ENCODE measurements at places on chromosomes 4 and X.

- ATAC-seq: no peak
Observed at GRCh38 chrX:13697976-13698375, 9.0 kb downstream of the RAB9A start.

DNA sequence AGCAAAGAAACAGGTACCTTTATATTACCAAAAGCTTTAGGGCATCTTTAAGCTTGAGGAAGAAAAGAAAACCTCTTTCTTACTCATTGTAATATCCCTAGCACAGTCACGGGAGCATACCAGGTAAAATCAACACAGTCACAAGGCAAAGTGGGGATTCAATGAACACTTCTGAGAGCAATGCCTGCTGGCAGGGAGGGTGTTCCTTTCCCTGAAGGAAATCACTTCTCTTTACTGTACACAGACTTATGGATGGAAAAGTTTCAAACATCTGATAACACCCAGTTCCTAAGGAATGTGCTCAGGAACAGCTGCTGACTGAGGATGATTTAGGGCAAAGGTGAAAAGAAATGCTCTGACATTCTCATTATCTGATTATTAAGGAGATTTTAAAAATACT, 94.8 kb downstream of the MAML3 start:
- no peak for ATAC-seq

DNA sequence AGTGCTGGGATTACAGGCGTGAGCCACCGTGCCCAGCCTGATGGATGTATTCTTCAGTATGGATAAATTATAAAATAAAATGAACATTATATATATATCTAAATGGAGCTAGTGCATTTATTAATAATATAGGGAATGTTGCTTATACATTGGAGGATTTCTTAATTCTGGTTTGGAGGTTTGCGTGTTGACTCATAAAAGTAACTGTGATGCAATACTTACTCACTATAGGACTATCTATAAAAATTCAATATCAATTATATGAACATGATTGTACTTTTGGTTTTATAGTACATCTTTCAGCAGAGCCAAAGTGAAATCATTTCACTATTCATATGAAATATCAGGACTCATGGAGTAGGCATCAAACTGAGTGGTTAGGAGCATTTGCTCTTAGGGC, 3.2 kb upstream of the AREG start:
- ATAC-seq: no peak

DNA sequence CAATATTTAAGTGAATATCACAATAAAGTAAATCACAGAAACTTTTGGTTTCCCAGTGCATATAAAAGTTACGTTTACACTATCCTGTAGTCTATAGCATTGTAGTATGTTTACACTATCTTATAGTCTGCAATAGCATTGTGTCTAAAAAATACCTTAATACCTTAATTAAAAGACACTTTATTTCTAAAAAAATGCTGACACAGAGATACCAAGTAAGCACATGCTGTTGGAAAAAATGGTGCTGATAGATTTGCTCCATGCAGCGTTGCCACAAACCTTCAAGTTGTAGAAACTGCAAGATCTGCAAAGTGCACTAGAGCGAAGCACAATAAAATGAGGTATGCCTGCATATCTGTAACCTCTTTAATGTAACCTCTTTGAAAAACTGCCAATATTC, 847.3 kb downstream of the GLUD2 start:
- ATAC-seq: no peak

DNA sequence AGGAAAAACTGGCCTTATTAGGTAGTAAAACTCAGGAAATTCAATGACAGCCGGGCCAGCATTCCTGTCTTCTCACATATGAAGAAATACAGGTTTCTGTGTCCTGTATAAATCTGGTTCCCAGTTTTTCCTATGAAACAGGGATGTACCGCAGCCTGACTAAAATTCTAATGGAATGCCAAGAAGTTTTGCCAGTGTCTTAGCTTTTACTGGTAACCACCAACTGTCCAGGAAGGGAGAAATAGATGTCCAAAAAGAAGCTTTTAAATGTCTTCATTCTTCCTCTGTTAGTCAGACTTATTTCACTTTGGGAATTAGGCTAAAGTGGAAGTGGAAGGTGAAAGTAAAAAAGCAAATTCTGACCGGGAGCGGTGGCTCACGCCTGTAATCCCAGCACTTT, 108.0 kb upstream of the TBL1X start:
- no peak for ATAC-seq

GRCh38 chr4:139575072-139575471, 19.1 kb upstream of the SETD7 start:
- no peak for ATAC-seq

DNA sequence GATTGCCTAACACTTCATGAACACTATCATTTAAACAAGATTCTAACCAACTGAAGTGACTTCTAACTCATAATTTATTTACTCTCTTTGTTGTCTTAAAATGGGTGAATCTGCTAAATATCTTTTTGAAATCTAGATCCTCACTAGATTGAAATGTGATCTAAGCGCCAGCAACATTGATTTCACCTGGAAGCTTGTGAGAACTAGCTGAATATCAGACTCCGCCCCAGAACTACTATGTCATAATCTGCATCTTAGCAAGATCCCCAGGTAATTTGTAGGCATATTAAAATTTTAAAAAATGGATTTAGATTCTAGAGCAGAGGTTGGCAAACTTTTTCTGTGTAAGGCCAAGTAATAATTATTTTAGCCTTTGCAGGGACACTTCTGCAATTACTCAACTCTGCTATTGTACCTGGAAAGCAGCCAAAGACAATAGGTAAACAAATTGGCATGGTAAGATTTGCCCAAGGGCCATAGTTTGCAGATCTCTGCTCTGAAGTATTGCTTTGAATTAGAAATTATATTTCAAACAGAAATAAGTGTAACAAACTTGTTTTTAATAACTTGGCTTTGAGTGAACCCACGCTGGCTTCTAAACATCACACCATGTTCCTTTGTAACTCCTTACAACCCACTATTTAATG, 121.5 kb downstream of the REELD1 start:
- no peak for ATAC-seq

GRCh38 chr4:101989551-101989950, 199.0 kb downstream of the BANK1 start:
- no peak for ATAC-seq

- ATAC-seq: no peak
Observed at GRCh38 chr4:78476108-78476704, 75.4 kb upstream of the ANXA3 start.

- no peak for ATAC-seq
Observed at GRCh38 chrX:20727447-20727846, 460.7 kb upstream of the RPS6KA3 start.

DNA sequence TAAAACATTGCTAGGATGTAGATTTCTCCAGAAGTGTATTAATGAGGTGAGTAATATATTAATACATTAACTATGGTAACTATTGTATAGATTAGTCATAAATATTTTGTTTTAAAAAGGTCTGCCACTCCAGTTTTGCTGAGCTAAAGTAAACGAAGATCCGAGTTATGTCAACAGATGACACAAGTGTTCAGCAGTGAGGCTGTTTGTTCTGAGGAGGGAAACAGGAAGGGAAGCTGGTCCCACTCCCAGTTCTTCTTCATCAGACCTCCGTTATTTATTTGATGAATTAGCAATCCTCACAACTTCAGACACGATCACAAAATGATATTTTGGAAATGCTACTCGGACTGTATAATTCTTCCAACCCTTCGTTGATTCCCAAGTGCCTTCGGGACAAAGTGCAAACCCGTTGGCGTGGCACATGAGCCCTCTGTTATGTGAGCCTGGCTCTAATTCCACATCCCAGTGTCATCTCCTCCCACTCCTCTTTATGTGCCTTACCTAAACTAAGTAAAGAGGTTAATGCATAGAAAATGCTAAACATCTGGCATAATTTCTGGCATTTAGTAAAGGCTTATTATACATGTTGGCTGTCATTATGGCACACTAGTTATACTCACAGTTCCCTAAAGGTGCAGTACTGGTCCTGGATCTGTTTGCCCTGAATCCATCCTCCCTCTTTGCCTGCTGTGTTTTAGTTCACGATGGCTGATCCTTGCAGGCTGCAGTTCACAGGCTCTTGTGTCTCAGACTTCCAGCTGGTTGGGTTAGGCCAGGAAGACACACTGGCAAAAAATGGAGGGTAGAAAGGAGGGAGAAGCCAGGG, 190.6 kb upstream of the LNX1 start:
- ATAC-seq: no peak

GRCh38 chr4:162522724-162523123, 358.9 kb upstream of the FSTL5 start:
- ATAC-seq: no peak

DNA sequence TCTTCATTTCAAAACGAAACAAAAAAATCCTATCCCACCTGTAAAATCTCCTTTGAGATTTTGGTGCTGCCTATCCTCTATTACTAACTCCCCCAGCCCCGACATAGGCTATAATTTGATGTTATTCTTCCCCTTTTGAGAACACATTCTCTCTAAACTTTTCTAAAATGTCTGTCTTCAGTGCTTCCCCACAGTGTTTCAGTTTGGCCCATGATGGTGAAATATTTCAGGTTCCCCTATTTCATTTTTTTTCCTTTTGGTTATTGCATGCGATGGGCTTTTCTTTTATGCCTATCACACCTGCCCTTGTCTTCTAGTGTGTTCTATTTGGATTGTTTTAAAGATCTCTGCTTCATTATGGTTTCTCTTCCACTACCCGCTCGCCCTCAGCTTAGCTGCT, 14.7 kb downstream of the BCORL1 start:
- no peak for ATAC-seq

GRCh38 chrX:13721371-13721770, 13.0 kb downstream of the TRAPPC2 start:
- no peak for ATAC-seq

DNA sequence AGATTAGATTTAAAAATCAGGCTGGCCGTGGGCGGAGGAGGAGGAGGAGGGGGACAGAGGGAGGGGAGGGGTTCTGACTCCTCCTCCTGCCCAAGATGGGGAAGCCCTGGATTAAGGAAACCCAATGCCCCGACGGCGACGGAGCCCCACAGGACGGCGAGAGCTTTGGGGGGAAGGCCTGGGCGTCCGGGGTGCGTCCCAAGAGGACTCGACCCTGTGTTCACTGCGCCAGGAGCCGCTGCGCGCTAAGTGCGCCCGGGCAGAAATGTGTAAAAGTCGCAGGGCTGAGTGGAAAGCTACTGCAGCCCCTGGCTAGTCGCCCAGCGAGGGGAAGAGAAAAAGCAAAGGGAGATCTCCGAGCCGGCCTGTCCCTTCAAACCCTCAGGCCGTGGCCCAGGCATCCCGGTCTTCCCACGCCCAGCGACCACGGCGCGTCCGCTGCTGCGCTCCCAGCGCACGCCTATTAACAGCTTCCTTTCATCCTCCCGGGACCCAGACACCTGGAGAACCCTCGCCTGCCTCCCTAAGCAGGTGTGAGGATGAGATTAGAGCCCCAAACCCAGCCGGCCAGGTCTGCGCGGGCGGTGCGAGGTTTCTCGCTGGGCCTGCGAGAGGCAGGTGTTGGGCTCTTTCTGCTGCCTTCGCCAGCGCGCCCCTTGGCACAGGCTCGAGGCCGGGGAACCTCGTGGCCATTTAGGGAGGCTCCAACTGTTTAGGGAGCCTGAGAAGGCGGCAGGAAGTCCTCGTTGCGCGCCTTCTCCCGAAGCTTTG, 1.4 kb upstream of the RPS6KA3 start:
- no peak for ATAC-seq

DNA sequence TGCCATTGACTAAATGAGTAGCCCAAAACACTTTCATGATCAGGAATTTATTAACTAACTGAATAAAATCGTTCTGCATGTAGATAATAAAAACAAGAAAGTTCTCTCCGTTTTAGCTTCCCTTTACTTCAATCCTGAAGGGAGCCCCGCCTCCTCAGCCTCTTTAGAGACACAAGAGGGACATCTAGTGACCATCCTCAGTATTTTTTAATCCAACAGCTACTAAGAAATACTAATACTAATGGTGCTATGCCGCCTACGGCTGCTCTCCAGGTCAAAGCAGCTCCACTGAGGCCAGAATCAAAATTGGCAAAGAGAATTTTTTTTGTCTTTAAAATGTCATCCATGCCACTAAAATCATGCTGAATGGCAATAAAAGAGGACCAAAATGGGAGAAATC, 3.2 kb upstream of the PCDH19 start:
- no peak for ATAC-seq

DNA sequence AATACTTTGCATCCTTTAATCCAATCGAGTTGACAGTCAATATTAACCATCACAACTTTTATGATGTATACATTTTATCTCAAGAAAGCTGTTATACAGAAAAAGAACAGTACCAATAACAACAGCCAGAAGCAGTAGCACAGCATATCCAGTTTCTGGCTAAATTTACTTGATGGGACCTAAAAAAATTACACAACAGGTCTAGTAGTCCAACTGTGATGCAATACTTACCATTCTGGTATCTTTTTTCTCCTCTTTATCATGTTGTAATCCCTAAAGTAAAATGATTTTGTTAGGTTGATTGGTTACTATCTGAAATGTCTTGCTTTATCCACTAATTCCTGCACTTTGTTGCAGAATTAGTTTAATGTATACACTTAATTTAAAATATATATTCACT, 1150.6 kb downstream of the FAT4 start:
- no peak for ATAC-seq

DNA sequence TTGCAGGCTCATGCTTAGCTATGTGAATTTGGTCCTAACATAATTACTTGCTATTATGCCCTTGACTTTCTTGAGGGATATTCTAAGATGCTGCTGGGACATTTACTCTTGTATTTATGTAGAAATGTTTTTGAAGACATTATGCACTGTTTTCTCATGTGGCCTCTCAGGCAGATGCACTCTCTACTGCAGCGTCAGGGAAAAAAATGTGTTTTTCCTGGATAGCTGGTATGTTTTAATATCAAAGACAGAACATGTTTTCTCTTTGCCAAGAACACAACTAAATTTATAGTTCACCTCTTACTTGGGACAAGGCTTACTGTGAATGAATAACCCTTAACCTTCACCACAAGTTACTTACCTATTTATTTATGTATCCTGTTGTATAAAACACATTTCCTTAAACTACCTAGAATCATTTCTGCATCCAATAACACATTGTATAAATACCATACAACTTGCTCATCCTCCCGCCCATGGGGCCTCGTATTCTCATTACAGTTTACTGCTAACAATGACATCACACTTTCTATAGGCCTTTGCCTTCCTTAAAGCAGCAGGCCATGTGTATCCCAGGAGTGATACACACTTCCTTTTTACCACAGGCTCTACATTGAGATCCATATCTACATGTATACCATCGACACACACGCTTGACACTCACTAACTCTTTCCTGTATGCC, 178.7 kb downstream of the SLIT2 start:
- ATAC-seq: no peak

- ATAC-seq: no peak
Observed at GRCh38 chr4:54625391-54625790, 32.4 kb upstream of the KIT start.
